ENCODE measurements at places on chromosomes 5 and 9.

- DNase-seq = no peak
Measured at GRCh38 chr9:123176949-123177348, 91.4 kb downstream of the STRBP start.

DNA sequence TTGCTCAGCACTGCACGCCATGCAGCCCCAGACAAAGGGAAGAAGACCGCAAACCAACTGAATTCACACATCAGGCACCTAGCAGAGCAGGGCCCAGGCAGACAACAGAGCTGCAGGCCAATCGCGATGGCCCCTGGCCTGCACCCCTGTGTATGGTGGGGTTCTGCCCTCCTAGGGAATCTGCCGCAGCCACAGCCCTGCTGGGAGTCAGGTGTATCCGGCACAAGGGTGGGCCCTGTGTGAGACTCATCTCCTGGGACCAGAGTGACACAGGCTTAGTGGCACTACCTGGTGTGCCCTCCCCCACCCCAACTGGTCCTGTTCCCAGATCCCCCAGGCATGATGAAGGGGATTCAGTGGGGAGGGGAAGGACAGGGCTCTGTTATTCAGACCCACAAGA is 122.8 kb downstream of the ATPSCKMT start:
- DNase-seq = no peak

DNA sequence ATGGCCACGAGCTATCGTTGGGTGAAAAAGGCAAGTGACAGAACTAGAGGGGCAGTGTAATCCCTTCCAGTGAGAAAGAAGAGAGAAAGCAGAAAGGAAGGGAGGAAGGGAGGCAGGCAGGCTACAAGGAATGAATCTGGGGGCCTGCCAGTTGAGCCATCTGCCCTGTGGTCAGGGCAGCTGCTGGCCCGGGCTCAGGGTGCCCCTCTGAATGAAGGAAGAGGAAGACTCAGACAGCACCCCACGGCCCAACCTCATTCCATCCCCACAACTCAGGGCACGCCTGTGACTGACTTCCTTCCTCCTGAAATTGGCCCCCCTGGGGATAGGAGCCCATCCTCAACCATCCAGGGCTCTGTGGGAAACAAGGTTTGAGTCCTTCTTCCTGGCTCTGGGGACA is 20.3 kb upstream of the FLT4 start:
- no peak for DNase-seq

GRCh38 chr9:91834740-91835139 is 115.3 kb downstream of the ROR2 start:
- no peak for DNase-seq

GRCh38 chr5:102958481-102959011 is 161.4 kb downstream of the GIN1 start:
- DNase-seq = no peak

DNA sequence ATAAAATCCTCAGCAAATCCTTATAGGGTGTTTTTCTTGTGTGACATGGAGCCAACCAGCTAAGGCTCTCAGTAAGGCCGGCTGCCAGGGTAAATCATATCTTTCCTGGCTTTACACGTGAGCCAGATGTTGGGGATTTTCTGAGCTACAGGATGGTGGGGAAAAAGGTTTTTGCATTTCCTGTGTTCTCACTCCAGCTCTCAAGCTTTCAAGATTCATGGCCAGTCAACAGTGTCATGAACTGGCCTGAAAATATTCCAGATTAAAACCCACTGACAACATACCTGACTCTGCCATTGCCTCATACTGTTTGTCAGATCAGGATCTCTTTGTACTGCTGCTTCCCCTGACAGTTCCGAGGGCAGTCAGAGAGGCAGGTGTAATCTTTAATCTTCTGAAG is 306.9 kb downstream of the GLIS3 start:
- DNase-seq = no peak

- DNase-seq = no peak
Measured at GRCh38 chr9:70412832-70413463, 1.5 kb downstream of the KLF9 start.

- no peak for DNase-seq
Measured at GRCh38 chr9:21102305-21102704, 24.6 kb upstream of the IFNB1 start.

DNA sequence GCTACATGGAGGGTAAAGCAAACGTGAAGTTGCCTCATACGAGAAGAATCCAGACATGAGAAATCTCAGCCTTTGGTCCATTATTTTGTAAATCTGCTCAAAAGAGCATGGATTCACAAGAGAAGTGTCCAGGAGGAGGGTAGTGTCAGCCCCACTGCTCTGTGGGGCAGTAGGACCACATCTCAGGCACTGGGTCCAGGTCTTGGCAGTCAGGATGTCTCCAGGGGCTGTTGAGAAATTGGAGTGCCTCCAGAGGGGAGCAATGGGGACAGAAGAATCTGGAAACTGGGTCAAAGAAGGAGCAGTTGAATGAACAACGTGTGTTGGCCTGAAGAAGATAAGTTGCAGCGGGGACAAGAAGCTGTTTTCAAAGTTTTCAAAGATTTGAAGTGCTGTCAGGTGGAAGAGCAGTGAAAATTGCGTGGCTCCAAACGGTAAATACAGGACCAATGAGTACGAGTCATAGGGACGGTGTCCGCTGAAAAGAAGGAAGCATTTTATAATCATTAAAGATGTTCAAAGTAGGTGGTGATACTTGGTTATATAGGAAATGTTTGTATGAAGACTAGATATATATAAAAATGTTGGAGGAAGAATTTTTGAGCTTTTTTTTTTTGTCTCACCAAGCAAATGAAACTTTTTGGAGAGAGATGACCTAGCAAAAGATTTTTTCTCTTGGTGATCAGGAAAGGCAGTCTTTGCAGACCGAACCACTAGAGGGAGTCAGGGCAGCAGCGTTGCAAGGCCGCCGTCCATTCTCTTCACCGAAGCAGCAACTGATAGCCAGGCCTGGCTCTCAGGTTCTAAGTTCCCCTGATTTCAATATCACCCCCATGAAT is 57.1 kb upstream of the ZBED3 start:
- no peak for DNase-seq

DNA sequence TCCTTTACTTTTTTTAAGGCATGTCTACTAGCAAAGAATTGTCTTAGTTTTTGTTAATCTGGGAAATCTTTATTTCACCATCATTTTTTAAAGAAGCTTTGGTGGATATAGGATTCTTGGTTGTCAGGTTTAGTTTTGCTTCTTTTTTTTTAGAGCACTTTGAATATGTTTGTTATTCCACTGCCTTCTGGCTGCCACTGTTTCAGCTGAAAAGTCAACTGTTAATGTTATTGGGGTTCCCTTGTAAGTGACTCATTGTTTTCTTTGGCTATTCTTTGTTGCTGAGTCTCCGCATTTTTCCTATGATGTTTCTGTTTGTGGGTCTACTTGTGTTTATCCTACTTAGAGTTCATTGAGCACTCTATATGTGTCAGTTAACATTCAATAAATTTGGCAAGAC is 44.4 kb downstream of the PHAX start:
- no peak for DNase-seq

DNA sequence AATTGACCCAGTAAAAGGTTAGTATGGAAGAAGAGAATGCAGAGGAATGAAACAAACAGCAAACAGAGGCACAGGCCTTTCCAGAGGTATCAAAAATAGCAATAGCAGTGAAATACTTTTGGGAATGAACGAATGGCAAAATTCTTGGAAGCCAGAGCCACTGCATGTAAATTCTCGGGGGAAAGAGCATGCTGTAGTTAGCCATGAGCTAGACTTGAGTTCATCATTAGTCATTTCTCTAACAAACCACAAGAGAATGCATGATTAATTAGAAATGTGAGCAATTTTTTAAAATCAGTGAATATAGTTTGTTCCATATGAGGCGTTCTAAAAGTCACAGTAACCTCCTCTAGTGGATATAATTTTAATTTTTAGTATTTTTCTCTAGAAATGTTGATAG is 170.3 kb upstream of the PRR16 start:
- no peak for DNase-seq

- DNase-seq = no peak
Measured at GRCh38 chr5:9209846-9210492, 335.9 kb downstream of the SEMA5A start.

DNA sequence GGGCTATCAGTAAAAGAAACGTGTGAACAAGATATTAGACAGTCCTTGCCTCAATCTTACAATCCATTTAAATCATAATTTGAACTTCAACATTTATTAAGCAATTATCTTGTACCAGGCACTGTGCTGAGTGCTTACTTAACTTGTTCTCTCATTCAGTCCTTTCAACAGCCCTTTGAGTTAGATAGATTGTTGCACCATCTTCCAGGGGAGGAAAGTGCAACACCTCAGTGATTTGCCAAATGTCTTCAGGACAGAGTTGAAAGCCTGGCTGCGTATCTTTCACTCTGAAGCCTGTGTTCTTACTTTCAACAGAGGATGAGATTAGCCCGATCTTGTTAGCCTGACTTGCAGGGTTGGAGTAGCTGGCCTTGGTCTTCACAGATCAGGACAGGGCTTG is 34.2 kb upstream of the SUB1 start:
- no peak for DNase-seq

GRCh38 chr9:25716220-25716872 is 38.1 kb upstream of the TUSC1 start:
- DNase-seq = no peak

DNA sequence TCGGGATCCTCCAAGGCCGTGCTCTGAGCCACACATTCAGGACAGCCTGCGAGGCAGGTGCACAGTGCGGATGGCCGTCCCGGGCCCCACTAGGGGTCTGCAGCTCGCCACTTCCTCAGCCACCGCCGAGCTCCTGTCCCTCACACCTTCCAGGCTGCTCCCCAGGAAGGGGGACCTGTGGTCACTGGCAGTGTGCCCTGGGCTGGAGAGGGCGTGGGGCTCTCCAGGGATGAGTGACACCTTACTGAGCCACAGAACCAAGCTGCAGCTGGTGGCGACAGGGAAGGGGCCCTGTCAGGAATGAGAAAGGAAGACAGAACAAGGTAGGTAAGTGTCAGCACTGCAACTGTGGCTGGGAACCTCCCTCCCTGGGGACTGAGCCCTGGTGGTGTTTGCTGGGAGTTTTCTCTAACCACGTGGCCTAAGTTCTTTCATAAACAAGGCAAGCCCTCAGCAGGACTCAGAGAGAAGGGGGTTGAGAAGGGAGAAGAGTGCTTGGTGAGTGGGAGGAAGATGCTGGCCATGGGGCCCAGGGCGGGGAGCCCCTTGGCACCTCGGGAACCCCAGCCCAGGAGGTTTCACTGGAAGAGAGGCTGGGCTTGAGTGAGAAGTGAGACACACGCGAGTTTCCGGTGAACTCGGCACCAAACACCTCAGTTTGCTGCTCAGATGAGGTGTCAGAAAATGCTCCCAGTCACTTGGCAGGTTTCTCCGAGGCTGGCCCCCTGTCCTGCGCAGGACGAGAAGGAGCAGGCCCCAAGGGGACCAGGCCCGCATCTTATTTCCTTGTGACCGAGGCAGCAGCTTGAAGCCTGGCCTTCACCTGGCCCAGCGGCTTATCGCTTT is 5.2 kb downstream of the IL13 start:
- no peak for DNase-seq

GRCh38 chr5:6573651-6574101 is 59.2 kb downstream of the NSUN2 start:
- no peak for DNase-seq

All from NCI-H1417 treated with DMSO at 0.1 percent for 48 hours (cell line).